ENCODE measurements at places on chromosomes 12 and 14. TPM values are rescaled to one million over a fixed set of nuclear protein-coding genes. Genes with fewer than 3 reads are reported as not detected.

SRGAP1 gene
- total RNA-seq: 3.4 TPM

- H3K27me3 ChIP-seq: peaks cover 2% of the 10 kb centered on the region
- peaks cover 18% of the 10 kb centered on the region for H3K36me3 ChIP-seq
- no peak overlapping the region for H3K4me3 ChIP-seq
These were observed 31.7 kb upstream of the INF2 start for GRCh38 chr14:104657563-104658324.

DNA sequence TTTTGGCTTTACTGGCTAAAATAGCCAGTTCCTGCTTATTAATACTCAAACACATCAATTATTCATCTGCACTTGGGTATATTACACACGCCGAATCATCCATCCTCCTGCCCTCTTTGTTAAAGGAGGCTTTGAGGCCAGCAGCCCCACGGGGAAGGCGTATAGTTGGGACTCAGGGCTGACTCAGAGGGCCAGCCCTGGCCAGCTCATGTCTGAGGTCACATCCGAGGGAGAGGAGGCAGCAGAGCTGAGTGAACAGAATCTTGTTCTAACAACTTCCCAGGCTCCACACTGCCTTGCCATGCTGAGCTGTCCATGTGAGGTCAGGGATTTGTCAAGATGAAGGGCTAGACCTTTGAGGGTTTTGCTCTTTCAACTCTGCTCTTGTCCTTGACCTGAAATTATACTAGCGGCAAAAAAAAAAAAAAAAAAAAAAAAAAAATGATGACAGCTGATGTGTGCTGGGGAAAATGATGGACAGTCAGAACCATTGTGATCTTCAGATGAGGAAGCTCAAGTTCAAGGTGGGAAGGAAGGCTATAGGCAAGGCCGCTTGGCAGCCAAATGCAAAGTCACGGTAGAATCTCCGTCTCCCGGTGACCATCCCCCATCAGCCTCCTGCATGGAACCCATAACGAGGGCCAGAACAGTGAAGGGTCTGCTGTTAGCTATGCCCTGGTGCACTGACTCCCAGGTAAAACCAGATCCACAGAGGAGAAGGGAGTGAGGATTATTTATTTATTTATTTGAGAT lies 12.5 kb upstream of the MARK3 start:
- no peaks in the 10 kb centered on the region for H3K4me1 ChIP-seq
- H3K27me3 ChIP-seq: no peaks in the 10 kb centered on the region
- no peak overlapping the region for H3K4me3 ChIP-seq
- no peak overlapping the region for H3K27ac ChIP-seq
- no peak for DNase-seq

DHRS1 gene
- 18.2 TPM for total RNA-seq

- H3K27me3 ChIP-seq: no peaks in the 10 kb centered on the region
- peaks cover 2% of the 10 kb centered on the region for H3K4me1 ChIP-seq
- no peak overlapping the region for H3K27ac ChIP-seq
- no peak overlapping the region for H3K4me3 ChIP-seq
These were observed 12.1 kb upstream of the ESPL1 start for GRCh38 chr12:53255996-53256395.

LRP1-AS gene
- total RNA-seq: not detected

C14orf132 gene
- total RNA-seq: 5.7 TPM

NAB2 gene
- total RNA-seq: 68.1 TPM

DNA sequence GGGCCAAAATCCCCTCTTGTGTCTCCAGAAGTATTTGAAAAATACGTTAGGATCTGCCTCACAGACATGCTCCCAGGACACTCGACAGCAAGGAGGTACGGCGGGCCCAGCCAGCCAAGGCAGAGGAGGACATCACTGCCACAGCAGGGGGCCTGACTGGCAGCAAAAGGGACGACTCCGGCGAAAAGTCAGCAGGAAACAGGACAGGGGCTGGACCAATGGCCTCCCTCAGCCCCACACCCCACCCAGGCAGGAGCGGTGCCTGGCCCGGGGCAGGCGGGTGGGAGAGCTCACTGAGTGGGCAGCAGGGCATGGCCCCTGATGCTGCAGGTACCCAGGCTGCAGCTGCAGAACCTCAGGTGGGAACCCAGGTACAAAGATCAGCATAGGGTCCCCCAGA lies 17.8 kb downstream of the BRF1 start:
- no peak overlapping the region for H3K27ac ChIP-seq
- DNase-seq: peak; percentile 75
- peak overlapping the region; percentile 50 for H3K4me3 ChIP-seq
- H3K4me1 ChIP-seq: no peaks in the 10 kb centered on the region

- no peak overlapping the region for H3K27ac ChIP-seq
- no peaks in the 10 kb centered on the region for H3K36me3 ChIP-seq
- no peaks in the 10 kb centered on the region for H3K27me3 ChIP-seq
- DNase-seq: no peak
- H3K4me1 ChIP-seq: no peaks in the 10 kb centered on the region
- no peak overlapping the region for H3K4me3 ChIP-seq
These were observed 1963.4 kb upstream of the FLRT2 start for GRCh38 chr14:83566567-83566966.

GRCh38 chr12:116319233-116319897 lies 41.9 kb upstream of the MED13L start:
- H3K36me3 ChIP-seq: no peaks in the 10 kb centered on the region
- no peaks in the 10 kb centered on the region for H3K27me3 ChIP-seq
- DNase-seq: no peak
- no peak overlapping the region for H3K4me3 ChIP-seq
- no peaks in the 10 kb centered on the region for H3K4me1 ChIP-seq
- no peak overlapping the region for H3K27ac ChIP-seq

GRCh38 chr14:68283378-68284123 lies 464.0 kb downstream of the RAD51B start:
- no peak overlapping the region for H3K4me3 ChIP-seq
- H3K36me3 ChIP-seq: no peaks in the 10 kb centered on the region
- no peaks in the 10 kb centered on the region for H3K27me3 ChIP-seq
- H3K4me1 ChIP-seq: no peaks in the 10 kb centered on the region
- no peak overlapping the region for H3K27ac ChIP-seq
- no peak for DNase-seq

DNA sequence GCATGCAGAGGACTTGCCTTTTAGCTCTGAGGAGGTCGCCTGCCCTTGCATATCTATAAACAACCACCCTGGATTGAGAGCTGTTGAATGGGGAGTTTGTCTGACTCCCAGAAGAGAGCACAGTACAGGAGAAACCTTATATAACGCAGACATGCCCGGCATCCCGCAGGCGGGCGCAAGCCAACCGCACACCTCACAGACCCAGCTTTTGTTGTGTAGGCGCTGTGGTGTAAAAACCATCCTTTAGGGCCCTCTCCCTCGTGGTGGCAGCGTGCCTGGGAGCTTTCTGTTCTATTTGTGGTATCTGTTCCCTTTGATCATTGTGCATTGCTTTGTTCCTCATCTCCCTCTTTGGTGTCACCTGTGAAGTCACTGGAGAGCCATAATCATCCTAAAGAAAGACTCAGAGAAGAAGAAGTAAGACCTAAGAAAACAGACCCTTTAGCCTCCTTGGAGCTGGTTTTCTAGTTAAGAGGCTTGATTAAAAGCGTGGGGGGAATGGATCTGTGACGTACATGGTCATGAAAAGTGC lies 77.7 kb downstream of the ETV6 start:
- H3K36me3 ChIP-seq: no peaks in the 10 kb centered on the region
- H3K4me1 ChIP-seq: peaks cover 3% of the 10 kb centered on the region
- H3K27me3 ChIP-seq: no peaks in the 10 kb centered on the region
- no peak for DNase-seq
- no peak overlapping the region for H3K27ac ChIP-seq

- DNase-seq: no peak
- peaks cover 93% of the 10 kb centered on the region for H3K36me3 ChIP-seq
- H3K4me1 ChIP-seq: no peaks in the 10 kb centered on the region
- no peak overlapping the region for H3K4me3 ChIP-seq
- H3K27ac ChIP-seq: no peak overlapping the region
These were observed 16.7 kb downstream of the P2RX2 start for GRCh38 chr12:132635076-132635955.

DNA sequence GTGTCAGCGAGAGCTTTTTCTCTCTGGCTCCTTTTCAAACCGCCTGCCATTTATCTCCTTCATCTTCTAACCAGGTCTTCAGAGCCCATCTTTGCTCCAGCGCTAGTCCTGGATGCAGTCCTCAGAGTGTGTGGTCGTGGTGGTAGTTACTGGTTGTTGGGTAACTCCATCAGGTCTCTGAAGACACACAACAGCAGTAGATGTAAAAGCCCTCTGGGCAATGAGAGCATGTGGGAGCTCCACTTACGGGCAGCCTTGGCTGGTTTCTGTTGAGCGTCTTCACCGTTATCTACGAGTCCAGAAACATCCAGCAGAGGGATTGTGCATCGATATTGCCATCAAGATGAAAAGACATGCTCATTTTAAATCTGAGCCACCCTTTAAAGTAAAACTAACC lies 61.2 kb downstream of the FBXL14 start:
- no peak overlapping the region for H3K4me3 ChIP-seq
- H3K27me3 ChIP-seq: peaks cover 35% of the 10 kb centered on the region
- H3K27ac ChIP-seq: no peak overlapping the region
- peaks cover 2% of the 10 kb centered on the region for H3K36me3 ChIP-seq
- H3K4me1 ChIP-seq: no peaks in the 10 kb centered on the region

FOXJ2 gene
- total RNA-seq: 5.9 TPM

GRCh38 chr14:56528927-56529326 lies 50.7 kb upstream of the TMEM260 start:
- no peaks in the 10 kb centered on the region for H3K36me3 ChIP-seq
- no peak overlapping the region for H3K27ac ChIP-seq
- H3K4me1 ChIP-seq: 0 out of 2 replicates have a peak, but pooled peaks cover 2% of the 10 kb centered on the region
- DNase-seq: no peak
- no peaks in the 10 kb centered on the region for H3K27me3 ChIP-seq
- H3K4me3 ChIP-seq: no peak overlapping the region

GRCh38 chr14:90161129-90161528 lies 95.2 kb upstream of the PSMC1 start:
- no peaks in the 10 kb centered on the region for H3K36me3 ChIP-seq
- no peaks in the 10 kb centered on the region for H3K27me3 ChIP-seq
- H3K4me3 ChIP-seq: no peak overlapping the region
- no peak overlapping the region for H3K27ac ChIP-seq
- no peak for DNase-seq
